CD8-positive, alpha-beta T cell (primary cell): ENCODE measurements at places on chromosomes 13 and 19.

DNA sequence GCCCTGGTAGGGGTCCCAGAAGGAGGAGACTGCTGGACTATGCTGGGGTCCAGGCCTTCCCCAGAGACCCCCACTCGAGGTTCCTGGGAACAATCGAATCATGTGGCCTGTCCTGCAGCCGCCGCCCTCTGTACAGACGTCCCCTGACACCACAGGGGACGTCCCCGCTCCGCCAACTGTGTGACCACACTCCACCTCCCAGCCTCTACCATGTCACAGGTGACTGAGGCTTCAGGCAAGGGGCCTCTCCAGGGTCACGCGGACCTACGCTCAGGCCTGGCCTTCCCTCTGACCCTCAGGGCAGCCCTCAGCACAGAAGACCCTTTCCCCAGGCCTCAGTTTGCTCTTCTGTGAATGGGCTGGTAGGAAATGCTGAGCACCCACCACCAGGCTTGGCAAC lies 13.1 kb upstream of the TMEM161A start:
- DNase-seq, result no peak

DNA sequence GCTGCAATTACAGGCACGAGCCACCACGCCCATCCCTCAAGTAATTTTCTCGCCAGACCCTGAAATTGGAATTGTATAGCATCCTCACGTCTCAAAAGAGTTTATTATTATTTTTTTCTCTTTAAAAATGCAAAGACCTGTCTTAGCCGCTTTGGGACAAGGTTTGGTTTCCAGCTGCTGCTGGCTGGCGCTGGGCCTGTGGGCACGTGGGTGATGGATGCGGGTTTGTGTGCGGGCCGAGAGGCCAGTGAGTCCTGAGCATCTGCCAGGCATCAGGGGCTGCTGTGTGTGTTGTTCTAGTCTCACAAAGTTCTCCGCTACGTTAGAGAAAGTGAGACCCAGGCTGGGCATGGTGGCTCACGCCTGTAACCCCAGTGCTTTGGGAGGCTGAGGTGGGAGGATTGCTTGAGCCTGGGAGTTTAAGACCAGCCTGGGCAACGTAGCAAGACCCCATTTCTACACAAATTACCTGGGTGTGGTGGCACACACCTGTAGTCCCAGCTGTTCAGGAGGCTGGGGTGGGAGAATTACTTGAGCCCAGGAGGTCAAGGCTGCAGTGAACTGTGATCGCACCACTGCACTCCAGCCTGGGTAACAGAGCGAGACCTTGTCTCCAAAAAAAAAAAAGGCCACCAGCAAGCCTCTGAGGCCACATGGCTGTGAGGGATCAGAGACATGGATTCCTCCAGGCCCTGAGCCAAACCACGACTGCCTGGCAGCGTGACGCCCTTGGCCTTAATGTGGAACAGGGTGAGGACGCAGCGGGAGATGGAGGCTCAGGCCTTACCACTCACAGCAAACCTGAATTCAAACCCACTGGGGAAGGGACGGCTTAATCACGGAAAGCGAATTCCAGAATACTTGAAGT lies 4.7 kb upstream of the TMPRSS9 start:
- no peak for DNase-seq

DNA sequence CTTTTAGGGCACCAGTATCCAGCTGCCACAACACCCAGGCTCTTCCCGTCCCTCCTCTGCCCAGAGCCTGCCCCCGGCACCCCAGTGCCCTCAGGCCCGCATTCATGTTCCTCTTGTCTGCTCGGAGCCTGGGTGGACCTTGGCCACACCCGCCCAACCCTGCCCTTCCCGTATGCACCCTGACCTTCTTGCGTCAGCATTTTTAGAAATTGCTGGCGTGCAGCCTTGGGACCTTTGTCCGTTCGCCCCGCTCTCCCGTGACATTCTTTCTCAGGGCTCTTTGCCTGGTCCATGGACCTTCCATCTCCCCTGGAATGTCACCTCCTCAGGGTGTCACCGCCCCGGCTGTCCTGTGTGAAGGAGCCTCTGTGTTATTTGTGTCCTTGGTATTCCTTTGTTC lies 7.6 kb downstream of the NUCB1 start:
- DNase-seq, result no peak

GRCh38 chr13:108708921-108709320 lies 79.5 kb downstream of the MYO16 start:
- DNase-seq, result no peak

DNA sequence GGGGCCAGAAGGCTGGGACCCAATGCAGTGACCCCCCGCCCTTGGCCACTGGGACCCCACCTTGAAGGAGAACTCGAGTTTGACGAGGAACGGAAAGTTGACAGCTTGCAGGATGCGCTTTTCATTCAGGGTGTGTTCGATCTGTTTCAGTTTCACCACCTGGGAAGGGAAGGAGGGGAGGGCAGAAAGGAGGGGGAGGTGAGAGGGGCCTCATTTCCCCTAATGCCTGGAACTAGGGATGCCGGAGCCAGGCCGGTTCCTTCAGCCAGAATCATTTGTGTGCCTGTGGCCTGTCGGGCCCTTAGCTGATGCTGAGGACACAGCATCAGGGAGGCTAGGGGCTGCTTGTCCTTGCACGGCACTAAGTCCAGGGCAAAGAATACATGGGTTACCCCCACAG lies 12.2 kb upstream of the SAMD1 start:
- no peak for DNase-seq
